ENCODE measurements at places on chromosomes 16 and 17. TPM values are rescaled to one million over a fixed set of nuclear protein-coding genes. Genes with fewer than 3 reads are reported as not detected.
A peak's percentile ranks its signal among the peaks of the same experiment; 100 is the strongest.

DNA sequence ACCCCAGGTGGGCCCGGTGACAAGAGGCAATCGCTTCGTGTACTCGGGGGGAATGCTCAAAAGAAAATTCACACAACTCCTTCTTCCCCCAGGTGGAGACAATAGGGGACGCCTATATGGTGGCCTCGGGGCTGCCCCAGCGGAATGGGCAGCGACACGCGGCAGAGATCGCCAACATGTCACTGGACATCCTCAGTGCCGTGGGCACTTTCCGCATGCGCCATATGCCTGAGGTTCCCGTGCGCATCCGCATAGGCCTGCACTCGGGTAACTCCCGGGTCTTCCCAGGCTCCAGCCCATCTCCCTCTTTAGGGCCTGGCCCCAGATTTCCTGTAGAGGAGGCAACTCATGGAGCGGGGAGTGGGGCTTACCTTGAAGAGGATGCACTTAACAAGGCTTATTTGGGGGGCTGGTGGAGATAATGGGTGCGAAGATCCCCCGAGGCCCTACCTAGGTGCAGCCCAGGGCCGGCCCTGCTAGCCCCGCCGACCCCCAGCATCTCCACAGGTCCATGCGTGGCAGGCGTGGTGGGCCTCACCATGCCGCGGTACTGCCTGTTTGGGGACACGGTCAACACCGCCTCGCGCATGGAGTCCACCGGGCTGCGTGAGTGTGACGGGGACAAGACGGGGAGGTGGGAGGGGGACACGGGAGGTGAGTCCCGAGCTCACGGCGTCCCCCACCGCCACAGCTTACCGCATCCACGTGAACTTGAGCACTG, 13.0 kb downstream of the GUCY2D start:
- no peak overlapping the region for H3K27ac ChIP-seq
- H3K4me3 ChIP-seq = no peak overlapping the region
- H3K36me3 ChIP-seq = no peaks in the 10 kb centered on the region
- no peaks in the 10 kb centered on the region for H3K4me1 ChIP-seq
- no peaks in the 10 kb centered on the region for H3K27me3 ChIP-seq

The TAC4 gene
- not detected for total RNA-seq

DNA sequence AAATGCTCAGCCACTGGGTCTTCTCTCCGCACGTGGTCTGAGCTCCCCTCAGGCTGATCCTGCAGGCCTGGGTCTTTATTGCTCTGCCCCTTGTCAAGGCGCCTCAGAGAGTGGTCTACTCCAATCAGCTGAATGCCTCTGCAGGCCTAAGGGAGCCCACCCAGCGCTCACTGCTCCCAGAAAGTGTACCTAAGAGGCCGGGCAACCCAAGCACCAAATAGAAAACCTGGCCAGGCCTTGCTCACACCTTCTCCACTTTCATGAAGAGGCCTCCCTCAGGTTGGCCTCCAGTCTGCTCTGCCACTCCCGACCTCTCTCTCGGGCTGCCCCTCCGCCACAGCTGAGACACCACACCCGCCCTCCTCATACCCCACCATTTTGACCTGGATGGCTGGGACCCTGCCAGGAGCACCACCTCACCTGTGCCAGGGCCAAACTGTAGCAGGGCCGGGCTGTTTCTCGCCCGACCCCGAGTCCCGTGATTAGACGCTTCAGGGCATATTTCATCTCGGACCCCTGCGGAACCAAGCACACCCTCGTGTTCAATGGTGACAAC, 665 bp downstream of the MYBBP1A start:
- H3K27me3 ChIP-seq = no peaks in the 10 kb centered on the region
- H3K36me3 ChIP-seq = peaks cover 2% of the 10 kb centered on the region
- DNase-seq = no peak
- peak overlapping the region; percentile 95 for H3K4me3 ChIP-seq
- peak overlapping the region; percentile 94 for H3K27ac ChIP-seq
- peaks cover 15% of the 10 kb centered on the region for H3K4me1 ChIP-seq

The ARSG gene
- 2.3 TPM for total RNA-seq

DNA sequence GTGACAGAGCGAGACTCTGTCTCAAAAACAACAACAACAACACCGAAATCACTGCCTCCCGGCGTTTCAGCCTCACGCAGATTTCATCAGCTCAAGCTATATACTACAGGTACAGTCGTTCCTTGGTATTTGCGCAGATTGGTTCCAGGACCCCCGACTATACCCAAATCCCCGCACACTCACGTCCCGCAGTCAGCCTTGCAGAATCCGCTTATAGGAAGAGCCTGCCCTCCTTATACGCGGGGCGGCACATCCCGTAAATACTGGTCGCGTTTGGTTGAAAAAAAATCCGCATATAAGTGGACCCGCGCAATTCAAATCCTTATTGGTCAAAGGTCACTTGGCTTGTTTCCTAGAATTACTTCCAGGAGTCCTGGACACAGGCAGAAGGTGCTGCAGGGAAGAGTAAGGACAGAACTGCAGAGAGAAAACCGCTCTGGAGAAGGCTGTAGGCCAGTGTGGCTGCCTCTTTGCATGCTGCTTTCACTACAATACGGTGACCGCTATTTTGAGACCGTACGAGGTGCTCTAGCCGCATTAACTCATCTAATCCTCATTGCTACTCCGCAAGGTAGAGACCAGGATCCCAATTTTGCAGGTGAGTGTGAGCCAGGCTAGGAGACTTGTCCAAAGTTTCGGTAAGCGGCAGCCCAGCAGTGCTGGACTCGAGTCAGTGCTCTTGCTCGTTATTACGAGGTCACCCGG, 718 bp downstream of the NDUFAB1 start:
- 0 out of 2 replicates have a peak, but pooled peaks cover 3% of the 10 kb centered on the region for H3K4me1 ChIP-seq
- H3K27ac ChIP-seq = peak overlapping the region; percentile 87
- peak overlapping the region; percentile 92 for H3K4me3 ChIP-seq

DNA sequence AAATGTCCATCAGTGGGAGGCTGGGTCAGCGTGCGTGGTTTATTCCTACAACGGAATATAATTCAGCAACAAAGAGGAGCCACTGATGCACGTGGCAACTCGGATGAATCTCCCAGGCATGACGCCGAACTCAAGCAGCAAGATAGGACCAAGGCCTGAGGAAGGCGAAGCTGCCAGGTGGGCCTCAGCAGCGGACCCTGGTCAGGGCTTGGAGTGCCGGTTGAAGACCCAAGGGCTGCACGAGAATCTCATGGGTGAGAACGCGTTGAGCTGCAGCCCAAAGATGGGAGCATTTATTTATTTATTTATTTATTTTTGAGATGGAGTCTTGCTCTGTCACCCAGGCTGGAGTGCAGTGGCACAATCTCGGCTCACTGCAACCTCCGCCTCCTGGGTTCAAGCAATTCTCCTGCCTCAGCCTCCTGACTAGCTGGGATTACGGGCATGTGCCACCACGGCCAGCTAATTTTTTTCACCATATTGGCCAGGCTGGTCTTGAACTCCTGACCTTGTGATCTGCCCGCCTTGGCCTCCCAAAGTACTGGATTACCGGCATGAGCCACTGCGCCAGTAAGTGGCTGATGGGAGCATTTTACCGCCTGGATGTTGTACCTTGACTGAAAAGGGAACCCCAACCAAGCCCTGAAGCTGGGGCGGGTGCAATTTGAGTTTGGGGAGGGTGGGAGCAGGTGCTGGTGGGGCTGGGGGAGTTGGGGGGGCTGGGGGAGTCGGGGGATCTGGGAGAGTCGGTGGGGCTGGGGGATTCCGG, 18.1 kb upstream of the BAHCC1 start:
- no peaks in the 10 kb centered on the region for H3K36me3 ChIP-seq
- H3K4me3 ChIP-seq = no peak overlapping the region
- H3K27ac ChIP-seq = no peak overlapping the region
- H3K27me3 ChIP-seq = no peaks in the 10 kb centered on the region
- no peak for DNase-seq

DNA sequence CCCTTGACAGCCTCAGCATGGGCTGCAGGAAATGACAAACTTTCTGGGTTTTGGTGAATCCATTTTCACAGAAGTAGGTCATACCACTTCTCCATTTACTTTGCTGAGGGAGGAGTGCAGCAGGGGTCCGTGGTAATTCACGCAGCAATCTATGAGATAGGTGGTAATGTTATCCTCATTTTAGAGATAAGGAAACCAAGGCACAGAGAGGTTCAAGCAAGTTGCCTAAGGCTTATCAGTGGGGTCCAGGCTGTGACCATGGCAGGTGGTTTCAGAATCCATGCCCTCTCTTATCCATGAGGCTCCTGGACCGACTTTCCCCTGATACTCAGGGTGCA, 12.6 kb downstream of the TBX4 start:
- H3K36me3 ChIP-seq = no peaks in the 10 kb centered on the region
- no peak overlapping the region for H3K4me3 ChIP-seq
- H3K4me1 ChIP-seq = peaks cover 7% of the 10 kb centered on the region
- no peak overlapping the region for H3K27ac ChIP-seq

The TMC6 gene
- total RNA-seq = 58.0 TPM

DNA sequence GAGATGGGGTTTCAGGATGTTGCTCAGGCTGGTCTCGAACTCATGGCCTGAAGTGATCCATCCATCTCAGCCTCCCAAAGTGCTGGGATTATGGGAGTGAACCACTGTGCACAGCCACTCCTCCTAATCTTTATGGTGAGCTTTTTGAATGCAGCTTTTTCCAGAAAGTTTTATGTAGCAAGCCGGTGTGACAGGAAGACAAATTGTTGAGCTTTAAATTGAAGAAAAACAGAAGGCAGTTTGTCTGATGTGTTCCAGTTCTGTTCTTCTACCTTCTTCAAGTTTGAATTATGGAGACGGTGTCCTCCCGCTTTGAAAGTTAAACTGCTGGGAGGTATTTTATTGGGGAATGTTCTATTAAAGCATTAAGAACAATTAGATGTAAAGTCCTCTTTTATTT, 177.1 kb downstream of the SNX29 start:
- no peaks in the 10 kb centered on the region for H3K27me3 ChIP-seq
- no peaks in the 10 kb centered on the region for H3K4me1 ChIP-seq
- DNase-seq = no peak
- H3K4me3 ChIP-seq = no peak overlapping the region
- no peaks in the 10 kb centered on the region for H3K36me3 ChIP-seq

The CNGB1 gene
- total RNA-seq = not detected

- no peak for DNase-seq
- H3K27ac ChIP-seq = no peak overlapping the region
- H3K4me3 ChIP-seq = no peak overlapping the region
These were observed 50.9 kb upstream of the PABPN1L start for GRCh38 chr16:88917146-88917914.

- no peaks in the 10 kb centered on the region for H3K36me3 ChIP-seq
- no peak for DNase-seq
- H3K27ac ChIP-seq = no peak overlapping the region
- H3K27me3 ChIP-seq = no peaks in the 10 kb centered on the region
These were observed 524.5 kb upstream of the C16orf82 start for GRCh38 chr16:26542198-26542597.

DNA sequence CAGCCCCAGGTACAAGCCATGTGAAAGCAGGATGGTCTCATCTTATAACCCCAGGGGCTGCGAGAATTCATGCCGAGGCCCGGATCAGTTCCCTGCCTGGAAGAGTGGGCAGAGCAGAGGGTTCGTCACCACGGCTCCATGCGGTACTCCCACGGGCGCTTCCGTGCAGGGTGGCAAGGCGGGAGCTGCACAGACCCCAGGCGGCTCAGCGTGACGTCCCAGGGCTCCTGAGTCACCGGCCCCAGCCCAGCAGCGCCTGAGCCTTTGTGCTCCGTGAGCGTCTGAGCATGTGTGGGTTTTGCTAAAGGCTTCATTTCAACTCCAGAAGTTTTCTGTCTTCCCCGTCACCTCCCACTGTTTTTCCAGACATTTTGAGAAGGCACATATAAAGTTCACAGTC, 71.2 kb upstream of the CHMP6 start:
- H3K36me3 ChIP-seq = no peaks in the 10 kb centered on the region
- no peak overlapping the region for H3K27ac ChIP-seq
- no peaks in the 10 kb centered on the region for H3K27me3 ChIP-seq
- no peak for DNase-seq

The KRTAP9-8 gene
- not detected for total RNA-seq

The SLC35G6 gene
- total RNA-seq = not detected

All from Panc1 (cell line).